ENCODE measurements at places on chromosomes 5 and 9.
A peak's percentile ranks its signal among the peaks of the same experiment; 100 is the strongest.

GRCh38 chr5:136221340-136221739, 28.4 kb upstream of the SMIM32 start:
- no peaks in the 10 kb centered on the region for H3K4me1 ChIP-seq
- no peak overlapping the region for H3K4me3 ChIP-seq
- H3K27me3 ChIP-seq: peaks cover 8% of the 10 kb centered on the region
- no peak overlapping the region for H3K27ac ChIP-seq

DNA sequence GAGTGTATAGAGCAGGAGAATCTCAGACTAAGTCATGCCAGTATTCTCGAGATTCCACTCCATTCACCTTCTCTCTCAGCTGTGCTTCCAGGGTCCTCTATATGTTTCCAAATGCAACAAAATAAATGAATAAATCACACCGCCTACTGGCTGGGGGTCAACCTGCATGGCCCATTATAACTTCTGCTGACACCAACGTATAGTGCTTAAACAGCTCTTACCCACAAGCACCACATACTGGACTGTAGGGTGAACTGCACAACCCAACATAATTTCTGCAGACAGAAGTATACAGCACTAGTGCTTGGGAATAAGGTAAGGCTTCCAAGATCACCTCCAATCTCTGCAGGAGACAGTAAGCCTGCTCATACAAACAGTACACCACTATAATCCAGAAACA, 33.1 kb upstream of the HTR4 start:
- no peaks in the 10 kb centered on the region for H3K36me3 ChIP-seq
- no peaks in the 10 kb centered on the region for H3K27me3 ChIP-seq
- no peak overlapping the region for H3K27ac ChIP-seq
- H3K4me1 ChIP-seq: no peaks in the 10 kb centered on the region
- H3K4me3 ChIP-seq: no peak overlapping the region

- no peak overlapping the region for H3K27ac ChIP-seq
- no peak for DNase-seq
- H3K27me3 ChIP-seq: no peaks in the 10 kb centered on the region
- no peaks in the 10 kb centered on the region for H3K36me3 ChIP-seq
Observed at GRCh38 chr9:27475057-27475595, 49.0 kb upstream of the IFNK start.

DNA sequence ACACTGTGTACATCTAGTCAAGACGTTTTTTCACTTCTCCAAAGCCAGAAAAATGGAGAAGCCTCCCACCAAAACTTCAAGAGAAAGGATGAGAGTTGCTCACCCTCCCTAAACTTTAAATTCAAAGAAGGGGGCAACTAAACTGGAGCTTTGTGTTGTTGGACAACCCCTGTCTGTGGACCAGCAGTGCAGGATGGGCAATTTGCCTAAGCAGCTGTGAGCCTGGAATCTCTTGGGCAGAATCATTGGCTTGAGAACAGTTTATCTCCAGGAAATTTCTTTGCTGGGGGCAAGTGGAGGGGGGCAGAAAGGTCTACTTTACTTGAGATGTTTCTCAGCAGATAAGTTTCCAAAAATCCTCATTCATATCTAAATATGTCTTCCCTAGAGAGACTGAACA, 151.8 kb downstream of the MUSK start:
- no peaks in the 10 kb centered on the region for H3K27me3 ChIP-seq
- H3K4me3 ChIP-seq: no peak overlapping the region
- no peaks in the 10 kb centered on the region for H3K4me1 ChIP-seq
- no peak for DNase-seq
- H3K36me3 ChIP-seq: no peaks in the 10 kb centered on the region
- no peak overlapping the region for H3K27ac ChIP-seq

- no peak for DNase-seq
- no peaks in the 10 kb centered on the region for H3K36me3 ChIP-seq
- H3K27me3 ChIP-seq: no peaks in the 10 kb centered on the region
- H3K4me1 ChIP-seq: no peaks in the 10 kb centered on the region
Observed at GRCh38 chr5:161305601-161306000, 240.9 kb downstream of the GABRB2 start.

GRCh38 chr5:23684103-23684502, 176.7 kb downstream of the PRDM9 start:
- DNase-seq: no peak
- no peak overlapping the region for H3K4me3 ChIP-seq
- no peaks in the 10 kb centered on the region for H3K27me3 ChIP-seq
- H3K27ac ChIP-seq: no peak overlapping the region

DNA sequence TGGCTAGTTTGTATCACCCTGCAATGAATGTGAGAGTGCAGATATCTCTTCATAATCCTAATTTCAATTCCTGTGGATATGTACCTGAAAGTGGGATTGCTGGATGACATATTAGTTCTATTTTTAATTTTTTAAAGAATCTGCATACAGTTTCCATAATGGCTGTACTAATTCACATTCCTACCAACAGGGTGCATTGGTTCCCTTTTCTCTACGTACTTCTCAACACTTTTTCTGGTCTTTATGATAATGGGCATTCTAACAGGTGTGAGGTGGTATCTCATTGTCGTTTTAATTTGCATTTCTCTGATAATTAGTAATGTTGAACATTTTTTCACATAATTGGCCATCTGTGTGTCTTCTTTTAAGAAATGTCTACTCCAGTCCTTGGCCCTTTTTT, 927.5 kb downstream of the DTWD2 start:
- no peak overlapping the region for H3K27ac ChIP-seq
- no peaks in the 10 kb centered on the region for H3K36me3 ChIP-seq

DNA sequence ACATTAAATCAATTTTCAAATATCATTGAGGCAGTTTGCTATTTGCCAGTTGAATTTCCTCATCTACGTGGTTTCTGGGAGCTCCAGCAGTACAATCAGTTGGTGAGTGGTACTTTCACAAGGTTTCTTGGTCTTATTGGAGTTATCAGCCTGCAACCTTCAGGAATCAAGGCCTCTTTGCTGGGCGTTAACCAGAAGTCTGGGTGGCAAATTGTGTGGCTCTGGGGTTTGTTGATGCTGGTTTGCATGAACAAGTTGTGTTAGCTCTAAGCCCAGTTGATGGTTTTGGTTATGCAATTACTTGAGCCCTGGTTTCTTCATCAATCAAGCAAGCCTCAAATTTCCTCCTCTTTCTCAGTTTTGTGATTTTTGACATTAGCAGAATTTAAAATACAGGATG, 152.9 kb upstream of the ANKRD55 start:
- H3K4me3 ChIP-seq: no peak overlapping the region
- no peaks in the 10 kb centered on the region for H3K36me3 ChIP-seq
- H3K4me1 ChIP-seq: no peaks in the 10 kb centered on the region
- H3K27me3 ChIP-seq: no peaks in the 10 kb centered on the region
- no peak overlapping the region for H3K27ac ChIP-seq
- DNase-seq: no peak

- H3K4me1 ChIP-seq: no peaks in the 10 kb centered on the region
- no peak for DNase-seq
- H3K36me3 ChIP-seq: no peaks in the 10 kb centered on the region
- H3K27me3 ChIP-seq: no peaks in the 10 kb centered on the region
Observed at GRCh38 chr5:93299681-93300308, 281.2 kb downstream of the NR2F1-AS1 start.

DNA sequence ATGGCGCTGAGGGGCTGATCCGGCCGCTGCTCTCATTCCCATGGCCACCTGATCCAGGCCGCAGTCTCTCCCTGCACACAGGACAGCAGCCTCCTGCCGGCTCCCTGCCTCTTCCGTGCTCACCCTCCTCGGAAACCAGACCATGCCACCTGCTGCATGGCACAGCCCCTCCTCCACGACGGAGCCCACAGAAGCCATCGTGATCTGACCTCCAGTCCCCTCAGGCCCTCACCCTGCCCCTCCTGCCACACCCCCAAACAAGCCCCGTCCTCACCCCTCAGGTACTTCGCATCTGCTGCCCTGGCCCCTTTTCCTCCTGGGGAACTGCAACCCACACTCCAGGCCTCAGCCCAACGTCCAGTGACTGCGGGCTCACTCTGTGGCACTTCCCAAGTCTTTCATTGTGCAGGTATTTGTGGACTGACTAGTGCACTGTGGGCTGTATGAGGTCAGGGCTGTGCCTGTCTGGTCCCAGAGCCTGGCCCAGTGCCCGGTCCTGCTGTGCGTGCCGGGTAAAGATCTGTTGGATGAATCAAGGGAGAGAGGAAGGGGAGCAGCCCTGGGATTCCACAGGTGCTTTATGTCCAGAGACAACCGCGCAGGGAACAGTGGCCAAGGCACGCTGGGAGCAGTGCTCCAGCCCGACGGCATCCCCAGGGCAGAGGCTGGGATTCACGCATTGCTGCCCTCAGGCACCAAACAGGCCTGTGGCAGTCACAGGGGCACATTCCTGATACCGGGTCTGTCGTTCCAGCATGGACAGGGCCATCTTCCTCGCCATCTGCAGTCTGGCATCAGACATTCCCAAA, 86.1 kb downstream of the ADAMTS2 start:
- no peak overlapping the region for H3K4me3 ChIP-seq
- H3K27ac ChIP-seq: no peak overlapping the region
- DNase-seq: peak; percentile 73
- no peaks in the 10 kb centered on the region for H3K27me3 ChIP-seq

- DNase-seq: no peak
- peaks cover 9% of the 10 kb centered on the region for H3K4me1 ChIP-seq
- no peaks in the 10 kb centered on the region for H3K36me3 ChIP-seq
- no peaks in the 10 kb centered on the region for H3K27me3 ChIP-seq
- H3K4me3 ChIP-seq: no peak overlapping the region
Observed at GRCh38 chr5:131608597-131608996, 26.4 kb downstream of the RAPGEF6 start.

- DNase-seq: no peak
- no peak overlapping the region for H3K4me3 ChIP-seq
- no peak overlapping the region for H3K27ac ChIP-seq
- no peaks in the 10 kb centered on the region for H3K36me3 ChIP-seq
- peaks cover 3% of the 10 kb centered on the region for H3K27me3 ChIP-seq
Observed at GRCh38 chr5:64682608-64683007, 7.7 kb upstream of the SHISAL2B start.

- H3K27me3 ChIP-seq: peaks cover 60% of the 10 kb centered on the region
- no peak overlapping the region for H3K27ac ChIP-seq
- DNase-seq: no peak
Observed at GRCh38 chr9:117412841-117413240, 2.0 kb downstream of the ASTN2 start.

DNA sequence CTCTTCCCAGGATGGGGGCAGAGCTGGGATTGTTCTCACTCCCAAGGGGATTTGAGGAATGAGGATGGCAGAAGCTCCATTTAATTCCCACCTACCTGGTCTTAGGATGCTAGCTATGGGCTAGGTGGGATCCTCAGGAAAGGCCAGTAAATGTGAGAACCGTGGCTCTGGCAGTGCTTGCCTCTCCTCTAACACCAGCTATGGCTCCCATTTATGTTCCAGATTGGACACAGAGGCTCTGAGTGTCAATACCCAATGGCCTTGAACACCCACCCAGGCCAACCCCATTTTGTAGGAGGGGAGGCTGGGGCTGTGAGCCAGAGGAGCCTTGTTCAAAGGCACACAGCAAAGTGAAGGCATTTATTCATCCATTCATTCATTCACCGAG, 10.2 kb upstream of the DAB2IP start:
- H3K4me1 ChIP-seq: peaks cover 25% of the 10 kb centered on the region
- DNase-seq: no peak
- no peaks in the 10 kb centered on the region for H3K36me3 ChIP-seq
- no peaks in the 10 kb centered on the region for H3K27me3 ChIP-seq
- H3K27ac ChIP-seq: no peak overlapping the region

DNA sequence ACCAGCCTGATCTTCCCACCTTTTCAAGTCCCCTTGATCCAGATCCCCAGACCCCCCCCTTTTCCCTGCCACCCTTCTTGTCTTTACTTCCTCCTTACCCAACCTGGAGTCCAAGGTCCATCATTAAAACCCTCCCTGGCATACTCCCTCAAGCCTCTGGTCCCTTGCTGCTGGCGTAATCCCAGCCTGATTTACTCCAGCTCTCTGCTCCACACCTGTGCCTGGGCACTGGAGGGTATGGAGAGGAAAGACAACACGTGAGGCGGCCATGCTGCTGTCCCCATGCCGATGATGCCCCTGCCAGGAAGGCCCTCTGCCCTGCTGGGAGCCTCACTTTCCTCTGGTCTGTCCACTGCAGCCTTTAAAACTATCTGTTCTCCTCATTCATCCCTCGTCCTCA, 5.1 kb downstream of the B4GALT7 start:
- no peak for DNase-seq
- H3K4me1 ChIP-seq: peaks cover 35% of the 10 kb centered on the region
- H3K36me3 ChIP-seq: peaks cover 25% of the 10 kb centered on the region
- no peaks in the 10 kb centered on the region for H3K27me3 ChIP-seq
- no peak overlapping the region for H3K4me3 ChIP-seq
- H3K27ac ChIP-seq: no peak overlapping the region

DNA sequence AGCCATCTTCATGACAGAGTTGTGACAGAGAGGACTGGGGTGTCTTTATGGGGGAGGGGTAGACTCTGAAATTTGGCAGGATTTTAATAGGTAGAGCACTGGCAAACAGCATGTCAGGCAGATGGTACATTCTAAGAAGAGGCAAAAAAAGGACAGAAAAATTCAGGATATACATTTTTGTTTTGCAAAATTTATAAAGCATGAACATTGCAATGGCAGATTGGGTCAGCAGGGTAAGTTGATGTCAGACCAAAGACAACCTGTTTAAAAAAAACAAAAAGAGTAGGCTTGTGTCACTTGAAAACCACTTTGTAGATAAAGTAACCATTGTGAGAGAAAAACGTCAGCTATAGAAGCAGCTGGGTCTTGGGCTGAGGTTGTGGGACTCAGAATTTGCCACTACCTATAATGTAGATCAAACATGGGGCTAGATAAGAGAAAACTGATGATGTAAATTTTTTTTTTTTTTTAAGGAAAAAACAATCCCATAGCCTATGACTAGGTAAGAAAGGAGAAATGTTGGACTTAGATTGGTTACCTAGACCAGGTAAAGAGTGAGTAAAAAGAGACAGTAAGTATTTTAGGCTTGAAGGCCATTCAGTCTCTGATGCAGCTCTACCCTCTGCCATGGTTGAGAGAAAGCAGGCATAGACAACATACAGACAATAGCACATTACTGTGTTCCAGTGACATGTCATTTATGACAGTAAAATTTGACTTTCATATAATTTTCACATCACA, 8.3 kb downstream of the CAMK4 start:
- no peak overlapping the region for H3K4me3 ChIP-seq
- no peaks in the 10 kb centered on the region for H3K4me1 ChIP-seq
- H3K27ac ChIP-seq: no peak overlapping the region
- H3K36me3 ChIP-seq: no peaks in the 10 kb centered on the region
- no peak for DNase-seq

- H3K4me3 ChIP-seq: no peak overlapping the region
- no peaks in the 10 kb centered on the region for H3K4me1 ChIP-seq
- no peaks in the 10 kb centered on the region for H3K27me3 ChIP-seq
Observed at GRCh38 chr5:67725604-67726003, 490.0 kb upstream of the PIK3R1 start.

DNA sequence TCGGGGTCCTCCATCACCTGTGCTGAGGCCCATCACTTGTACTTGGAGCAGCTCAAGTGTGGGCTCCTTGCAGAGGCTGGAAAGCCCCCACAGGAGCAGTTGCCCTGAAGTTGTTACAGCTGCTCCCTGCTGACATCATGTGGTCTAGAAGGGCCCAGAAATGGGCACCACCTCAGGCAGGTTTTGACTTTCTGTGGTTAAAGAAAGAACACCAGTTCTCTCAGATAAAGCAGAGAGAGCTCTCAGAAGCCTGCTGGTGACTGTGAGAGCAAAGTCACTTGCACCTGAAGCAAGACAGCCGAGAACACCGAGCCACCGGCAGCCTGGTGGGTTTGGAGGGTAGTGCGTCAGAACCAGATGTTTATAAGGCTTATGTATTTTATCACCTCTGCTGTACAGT, 70.4 kb downstream of the MVB12B start:
- H3K4me1 ChIP-seq: peaks cover 47% of the 10 kb centered on the region
- H3K36me3 ChIP-seq: peaks cover 12% of the 10 kb centered on the region
- no peak for DNase-seq
- H3K4me3 ChIP-seq: no peak overlapping the region
- no peaks in the 10 kb centered on the region for H3K27me3 ChIP-seq
